ENCODE measurements at places on chromosomes 7 and 10.

DNA sequence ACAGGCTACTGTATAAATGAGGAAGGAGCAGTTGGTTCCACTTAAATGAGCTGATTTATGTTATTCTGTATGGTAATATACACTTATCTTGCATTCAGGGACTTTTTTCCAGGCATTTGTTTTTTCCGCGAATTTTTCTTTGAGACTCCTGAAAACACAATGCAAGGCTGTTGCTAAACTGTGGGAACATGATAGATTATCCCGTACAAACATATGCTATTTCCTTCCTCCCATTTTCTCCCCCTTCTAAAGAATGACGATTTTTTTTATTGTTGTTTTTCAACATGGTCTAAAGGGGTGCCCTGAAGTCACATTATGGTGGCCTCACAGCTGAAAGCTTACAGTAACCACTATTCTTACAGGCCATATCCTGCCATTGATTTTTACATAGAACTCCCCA is 523.9 kb upstream of the NRP1 start:
- DNase-seq: no peak

DNA sequence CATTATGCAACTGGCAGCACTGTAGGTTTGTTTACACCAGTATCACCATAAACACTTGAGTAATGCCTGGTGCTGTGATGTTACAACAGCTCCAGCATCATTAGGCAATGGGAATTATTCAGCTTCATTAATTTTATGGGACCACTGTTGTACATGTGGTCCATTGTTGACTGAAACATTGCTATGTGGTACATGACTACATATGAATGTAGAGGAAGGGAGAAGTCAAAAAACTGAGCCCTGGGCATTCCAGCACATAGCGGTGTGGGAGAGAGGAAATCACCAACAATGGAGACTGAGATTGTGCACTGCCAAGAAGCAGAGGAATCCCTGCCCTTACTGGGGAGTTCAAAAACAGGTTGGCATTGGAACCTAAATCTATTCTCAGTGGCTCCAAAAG is 89.0 kb downstream of the TRIM24 start:
- DNase-seq: no peak

GRCh38 chr10:80110986-80111385 is 21.5 kb upstream of the PLAC9 start:
- DNase-seq: no peak

DNA sequence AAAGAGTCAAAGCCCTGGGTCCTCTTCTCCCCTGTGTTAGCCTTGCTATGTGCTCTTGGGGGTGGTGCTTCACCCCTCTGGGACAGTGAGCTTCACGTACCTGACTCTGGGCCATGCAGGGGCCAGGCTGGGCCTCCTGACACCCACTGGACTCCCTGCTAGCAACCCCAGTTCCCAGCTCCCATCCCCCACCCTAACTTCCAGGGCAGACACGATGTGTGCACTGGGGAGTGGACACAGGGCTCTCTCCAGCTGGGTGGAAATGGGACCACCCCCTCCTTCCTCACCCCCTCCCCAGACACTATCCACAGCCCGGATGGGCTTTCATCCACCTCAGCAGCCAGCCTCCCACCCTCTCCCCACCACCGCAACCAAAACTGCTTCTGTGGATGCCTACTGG is 113.0 kb upstream of the ZNF479 start:
- no peak for DNase-seq

- no peak for DNase-seq
Measured at GRCh38 chr10:38184477-38184876, 90.3 kb downstream of the ZNF37A start.

Data from epithelial cell of prostate (primary cell).